ENCODE measurements at places on chromosomes 1 and 21. TPM values are rescaled to one million over a fixed set of nuclear protein-coding genes. Genes with fewer than 3 reads are reported as not detected.

DNA sequence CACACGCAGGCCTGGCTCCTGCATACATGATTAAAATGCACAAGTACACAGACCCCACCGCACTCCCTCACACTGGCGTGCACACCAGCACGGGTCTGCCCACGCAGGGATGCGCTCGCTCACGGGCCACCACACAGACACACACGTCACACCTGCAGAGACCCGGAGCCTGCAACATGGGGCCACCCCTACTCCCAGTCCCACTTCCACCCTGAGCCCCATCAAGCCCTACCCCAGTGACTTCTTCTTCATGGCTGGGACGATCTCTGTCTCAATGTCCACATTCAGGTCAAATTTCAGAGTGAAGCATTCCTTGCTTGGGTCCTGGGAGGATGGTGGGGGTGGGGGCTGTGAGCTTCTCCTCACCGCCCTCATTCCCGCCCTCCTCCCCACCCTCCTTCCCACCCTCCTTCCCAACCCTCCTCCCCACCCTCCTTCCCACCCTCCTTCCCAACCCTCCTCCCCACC, 8.9 kb upstream of the TNFRSF25 start:
- DNase-seq = no peak

The CLDN14 gene
- total RNA-seq = 0.09 TPM

The RNF220 gene
- 90.4 TPM for total RNA-seq

DNA sequence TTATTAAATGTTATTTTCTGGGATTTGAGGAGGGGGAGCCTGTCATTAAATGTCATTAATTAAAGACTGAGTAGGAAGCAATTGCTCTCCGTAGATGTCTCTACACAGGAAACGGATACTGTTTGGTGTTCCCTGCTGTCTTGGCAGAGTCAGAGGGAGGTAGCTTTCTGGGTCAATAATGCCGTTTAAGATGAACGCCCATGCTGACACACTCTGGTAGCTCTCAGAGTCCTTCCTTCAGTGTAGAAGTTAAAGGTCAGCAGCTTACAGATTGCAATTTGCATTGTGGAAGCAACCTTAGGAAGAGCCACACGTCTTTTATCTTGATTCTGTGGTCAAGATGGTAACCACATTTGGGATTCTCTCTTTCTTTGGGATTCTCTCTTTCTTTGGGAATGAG, 257.5 kb downstream of the KIF26B start:
- no peak for DNase-seq

GRCh38 chr1:219155135-219155534, 18.5 kb upstream of the LYPLAL1 start:
- DNase-seq = no peak

The AQP10 gene
- not detected for total RNA-seq

The PTPRC gene
- total RNA-seq = not detected

The PDE4B gene
- 156 TPM for total RNA-seq

GRCh38 chr1:84247425-84248220, 53.9 kb upstream of the SAMD13 start:
- DNase-seq = peak; percentile 90

GRCh38 chr1:9633493-9633892, 18.0 kb upstream of the PIK3CD start:
- DNase-seq = no peak

The DIPK1A gene
- 0.68 TPM for total RNA-seq

DNA sequence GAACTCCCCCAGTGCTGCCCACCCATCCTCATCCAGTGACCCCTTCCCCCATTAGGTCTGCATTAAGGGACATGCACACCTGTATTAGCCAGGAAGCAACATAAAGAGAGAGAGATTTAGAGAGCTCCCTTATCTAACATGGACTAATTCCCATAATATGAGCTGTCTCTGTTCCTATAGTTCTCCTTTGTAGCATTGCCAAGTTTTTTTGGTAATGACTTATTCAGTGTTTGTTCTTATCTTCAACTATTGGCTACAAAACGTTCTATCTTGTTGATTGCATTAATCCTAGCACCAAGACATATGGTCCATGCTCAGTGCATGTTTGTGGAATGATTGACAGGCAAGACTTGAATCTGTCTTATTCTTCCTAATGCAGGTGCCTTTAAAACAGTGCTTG, 264.0 kb downstream of the ADGRL2 start:
- no peak for DNase-seq

DNA sequence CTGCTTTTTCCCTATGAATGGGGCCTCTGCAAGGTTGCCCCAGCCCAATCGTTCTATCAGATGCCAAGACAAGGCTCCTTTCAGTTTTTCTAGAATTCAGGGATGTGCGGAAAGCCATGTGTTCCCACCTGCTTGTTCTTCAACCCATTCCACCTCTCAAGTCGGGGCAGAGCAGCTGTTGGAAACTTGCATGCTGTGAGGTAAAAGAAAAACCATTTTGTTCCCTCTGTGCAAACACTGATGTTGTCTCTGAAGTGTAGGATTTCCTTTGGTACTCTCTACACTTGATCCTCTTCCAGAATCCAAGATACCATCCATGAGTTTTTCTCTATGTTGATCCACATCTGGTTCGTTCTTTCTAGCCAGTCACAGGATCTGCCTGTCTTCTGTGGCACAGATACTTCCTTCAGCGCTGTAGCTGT, 7.3 kb downstream of the IER5 start:
- no peak for DNase-seq

DNA sequence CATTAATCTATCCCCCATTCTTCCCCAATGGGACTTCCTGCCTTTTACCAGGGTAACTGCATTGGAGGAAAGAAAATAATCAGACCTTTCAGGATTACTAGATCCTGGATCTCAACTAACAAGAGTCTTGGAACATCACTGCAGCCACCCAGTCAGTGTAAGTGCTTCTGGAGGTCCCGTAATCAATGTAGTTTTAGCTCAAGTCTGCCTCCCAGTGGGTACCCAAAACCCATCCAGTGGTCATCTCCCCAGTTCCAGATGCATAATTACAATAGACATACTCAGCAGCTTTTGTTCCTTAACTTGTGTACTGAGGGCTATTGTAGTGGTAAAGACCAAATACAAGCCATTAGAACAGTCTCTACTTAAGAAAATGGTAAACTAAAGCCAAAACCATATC, 319.1 kb downstream of the GPATCH2 start:
- no peak for DNase-seq

- no peak for DNase-seq
Measured at GRCh38 chr1:244758708-244759107, 76.8 kb upstream of the COX20 start.

The CHAF1B gene
- 2.2 TPM for total RNA-seq

The CCDC181 gene
- total RNA-seq = not detected

GRCh38 chr1:44501047-44501890, 96.2 kb downstream of the RNF220 start:
- DNase-seq = no peak

DNA sequence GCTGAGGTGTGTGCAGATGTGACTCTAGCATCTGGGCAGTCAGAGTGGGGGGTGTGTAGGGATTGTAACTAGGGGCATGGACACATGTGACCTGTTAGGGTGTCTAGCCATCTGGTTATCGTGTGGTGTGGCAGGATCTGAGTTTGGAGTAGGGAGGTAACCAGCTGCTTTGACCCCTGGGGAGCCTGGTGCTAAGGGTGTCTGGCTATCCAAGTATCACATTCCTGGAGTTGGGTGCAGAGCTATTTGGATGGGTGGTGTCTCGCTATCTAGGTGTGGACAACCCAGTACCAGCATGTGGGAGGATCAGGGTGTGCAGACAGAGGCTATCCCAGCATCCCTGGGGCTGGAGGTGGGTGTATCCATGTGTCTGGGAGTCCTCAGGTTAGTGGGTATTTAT, 4.7 kb downstream of the PTPRU start:
- DNase-seq = no peak

- no peak for DNase-seq
Measured at GRCh38 chr1:115492019-115492595, 149.7 kb upstream of the VANGL1 start.

DNA sequence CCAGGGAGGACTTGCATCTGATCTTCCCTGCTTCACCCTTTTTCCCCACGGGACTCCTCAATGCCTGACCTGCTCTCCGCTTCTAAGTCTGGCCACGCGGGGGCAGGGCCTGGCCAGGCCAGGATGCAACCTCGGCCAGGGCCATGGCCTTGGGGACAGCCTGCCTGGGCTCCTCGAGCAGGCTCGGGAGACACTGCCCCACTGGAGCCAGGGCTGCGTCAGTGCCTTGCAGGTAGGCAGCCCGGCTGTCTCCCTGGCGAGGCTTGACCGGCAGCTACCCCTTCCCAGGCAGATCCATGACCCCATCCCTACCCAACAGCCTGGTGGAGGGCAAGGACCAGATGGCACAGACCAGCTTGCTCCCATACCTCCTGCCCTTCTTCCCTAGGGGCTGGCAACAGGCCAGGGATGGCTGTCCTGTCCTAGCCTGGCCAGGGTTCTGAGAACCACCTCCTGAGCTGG, 2.7 kb upstream of the PRDM16 start:
- DNase-seq = peak; percentile 38

The ETV3L gene
- not detected for total RNA-seq

The NBPF19 gene
- total RNA-seq = 1.1 TPM

The CNR2 gene
- total RNA-seq = not detected

The SYT14 gene
- total RNA-seq = 0.09 TPM

- peak; percentile 86 for DNase-seq
Measured at GRCh38 chr1:9784508-9785133, 39.1 kb downstream of the CLSTN1 start.

The CD5L gene
- not detected for total RNA-seq

DNA sequence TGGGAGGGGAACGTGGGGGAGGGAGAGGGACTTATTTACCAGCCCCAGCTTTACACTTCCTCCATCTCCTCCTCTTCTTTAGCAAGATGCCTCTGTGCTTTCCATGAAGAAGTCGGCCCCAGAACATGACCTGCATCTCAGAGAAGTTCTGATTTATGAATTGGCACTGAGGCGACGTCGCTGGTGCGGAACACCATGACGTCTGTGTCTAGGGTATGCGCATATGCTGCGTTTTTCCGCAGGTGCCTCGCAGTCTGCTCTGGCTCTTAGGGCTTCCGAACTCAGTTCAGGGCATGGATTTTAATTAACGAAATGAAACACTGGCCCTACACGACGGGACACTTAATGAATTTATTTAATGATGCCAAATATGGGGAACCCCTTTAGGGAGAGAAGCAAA, 510.3 kb downstream of the SMYD3 start:
- DNase-seq = no peak

GRCh38 chr1:18322368-18323032, 158.2 kb upstream of the KLHDC7A start:
- DNase-seq = no peak

The LIPI gene
- not detected for total RNA-seq

DNA sequence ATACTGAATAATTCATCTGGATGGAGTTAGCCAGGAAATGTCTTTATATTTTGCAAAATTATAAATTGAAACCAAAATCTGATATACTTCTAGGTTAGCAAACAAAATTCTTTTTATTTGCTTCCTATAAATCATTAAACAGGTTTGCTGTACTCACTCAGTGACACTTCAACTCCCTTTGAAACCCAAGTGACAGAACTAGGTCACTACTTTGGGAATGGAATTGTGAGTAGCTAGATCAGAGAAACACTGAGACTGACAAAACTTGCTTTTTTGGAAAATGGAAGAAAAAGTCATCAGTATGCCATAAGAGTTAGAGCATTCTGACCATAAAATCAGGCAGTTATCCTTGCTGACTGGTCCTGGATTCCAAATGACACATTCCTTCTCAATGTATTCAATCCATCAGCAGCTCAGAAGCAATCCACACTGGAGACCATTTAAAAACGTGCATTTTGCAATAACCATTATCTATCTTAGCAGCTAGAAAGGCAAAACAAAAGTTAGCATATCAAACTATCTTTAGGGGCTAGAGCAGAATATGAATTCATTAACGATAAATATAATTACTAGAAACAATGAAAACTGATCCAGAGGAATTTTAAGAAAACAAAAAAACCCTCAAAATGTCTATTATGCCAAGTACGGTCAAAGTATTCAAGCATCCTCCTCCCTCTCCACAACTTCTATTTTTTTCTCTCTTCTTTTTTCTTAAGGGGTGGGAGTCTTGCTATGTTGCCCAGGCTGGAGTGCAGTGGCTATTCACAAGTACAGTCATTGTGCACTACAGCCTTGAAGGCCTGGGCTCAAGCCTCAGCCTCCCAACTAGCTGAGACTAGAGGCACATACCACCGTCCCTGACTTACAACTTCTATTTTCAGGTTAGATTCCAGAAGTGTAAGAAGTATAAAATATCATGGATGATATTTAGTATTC, 60.1 kb downstream of the HNRNPR start:
- no peak for DNase-seq

The PGBD5 gene
- total RNA-seq = 0.19 TPM

The GNG4 gene
- total RNA-seq = 1.2 TPM

The PLA2G2A gene
- not detected for total RNA-seq

DNA sequence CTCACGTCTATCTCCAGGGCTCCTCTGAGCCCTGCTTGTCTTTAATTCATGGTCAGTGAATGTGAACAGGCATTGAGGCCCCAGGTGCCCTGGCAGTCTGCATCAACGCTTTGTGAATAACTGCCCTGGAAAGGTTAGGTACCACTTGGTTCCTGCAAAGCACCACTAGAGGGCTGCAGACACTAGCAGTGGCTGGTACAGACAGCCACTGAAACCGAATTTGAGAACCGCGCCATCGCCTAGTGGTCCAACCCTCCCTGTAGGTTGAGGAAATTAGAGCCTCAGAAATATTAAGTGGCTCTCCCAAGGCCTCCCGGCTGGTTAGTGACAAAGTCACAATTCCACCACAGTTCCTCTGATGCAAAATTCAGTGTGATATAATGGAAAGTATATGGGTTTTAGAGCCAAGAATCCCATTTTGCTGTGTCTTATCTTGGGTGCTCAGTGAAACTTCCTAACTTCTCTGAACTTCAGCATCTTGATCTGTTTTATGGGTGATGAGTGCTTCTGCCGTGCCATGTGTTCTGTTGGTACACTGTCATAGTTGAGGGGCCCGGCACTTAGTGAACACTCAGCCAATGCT, 46.2 kb upstream of the BCL9 start:
- DNase-seq = peak; percentile 82

- no peak for DNase-seq
Measured at GRCh38 chr1:246537887-246538286, 28.2 kb downstream of the TFB2M start.

The GBP6 gene
- not detected for total RNA-seq

The GRHL3 gene
- not detected for total RNA-seq

The SPRR2A gene
- total RNA-seq = not detected

The KLHDC8A gene
- total RNA-seq = not detected

DNA sequence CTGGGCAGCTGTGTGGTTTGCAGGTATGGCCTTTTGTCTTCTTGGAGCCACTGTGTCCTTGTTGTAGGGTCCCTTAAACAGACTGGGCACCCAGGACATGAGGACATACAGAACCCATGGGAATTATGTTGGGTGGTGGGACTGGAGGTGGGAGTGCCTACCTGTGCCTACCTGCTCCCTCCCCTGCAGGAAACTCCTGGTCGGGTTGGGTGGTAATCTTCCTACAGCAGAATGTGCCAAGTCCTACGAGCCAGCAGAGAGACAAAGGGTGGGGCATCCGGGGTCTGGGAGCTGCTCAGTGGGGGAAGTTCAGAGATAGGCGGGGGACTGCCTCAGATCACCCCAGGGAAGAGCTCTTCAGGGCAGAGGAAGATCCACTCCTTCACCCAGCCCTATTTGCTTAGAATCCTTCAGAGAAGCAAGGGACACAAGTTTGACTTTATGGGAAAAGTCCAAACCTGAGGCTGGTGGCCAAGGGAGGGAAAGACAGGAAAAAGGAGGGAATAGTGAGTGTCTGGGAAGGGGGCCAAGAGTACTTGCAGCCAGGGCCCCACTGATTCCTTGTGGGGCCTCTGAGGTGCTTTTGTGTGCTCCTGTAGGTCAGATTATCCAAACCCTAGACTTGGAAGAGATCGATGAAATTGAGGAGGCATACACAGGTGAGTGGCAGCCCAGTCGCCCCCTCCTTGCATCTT, 58.3 kb downstream of the KIF21B start:
- no peak for DNase-seq

The TFF3 gene
- 257 TPM for total RNA-seq

- peak; percentile 57 for DNase-seq
Measured at GRCh38 chr1:169466259-169467230, 19.2 kb downstream of the SLC19A2 start.

Data from dermis blood vessel endothelial cell (primary cell).